ENCODE measurements at places on chromosomes 6 and 20.

DNA sequence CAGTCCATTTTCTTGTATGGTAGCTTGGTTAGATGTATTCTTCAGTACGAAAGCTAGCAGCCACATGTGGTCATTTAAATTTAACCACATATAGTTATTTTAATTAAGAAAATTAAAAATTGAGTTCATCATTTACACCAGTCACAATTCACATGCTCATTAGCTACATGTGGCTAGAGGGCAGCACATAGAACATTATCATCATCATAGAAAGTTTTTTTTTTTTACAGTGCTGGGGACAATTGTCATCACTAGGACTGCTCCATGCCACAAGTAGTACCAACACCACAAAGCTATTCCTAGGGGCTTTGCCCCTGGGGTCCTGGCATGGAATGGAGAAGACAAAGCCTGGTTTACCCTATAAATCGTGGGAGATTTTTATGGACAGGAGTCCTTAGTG, 30.5 kb downstream of the PLCB4 start:
- no peak for DNase-seq

- no peak for DNase-seq
These were observed 18.0 kb downstream of the BAG2 start for GRCh38 chr6:57190140-57190539.

DNA sequence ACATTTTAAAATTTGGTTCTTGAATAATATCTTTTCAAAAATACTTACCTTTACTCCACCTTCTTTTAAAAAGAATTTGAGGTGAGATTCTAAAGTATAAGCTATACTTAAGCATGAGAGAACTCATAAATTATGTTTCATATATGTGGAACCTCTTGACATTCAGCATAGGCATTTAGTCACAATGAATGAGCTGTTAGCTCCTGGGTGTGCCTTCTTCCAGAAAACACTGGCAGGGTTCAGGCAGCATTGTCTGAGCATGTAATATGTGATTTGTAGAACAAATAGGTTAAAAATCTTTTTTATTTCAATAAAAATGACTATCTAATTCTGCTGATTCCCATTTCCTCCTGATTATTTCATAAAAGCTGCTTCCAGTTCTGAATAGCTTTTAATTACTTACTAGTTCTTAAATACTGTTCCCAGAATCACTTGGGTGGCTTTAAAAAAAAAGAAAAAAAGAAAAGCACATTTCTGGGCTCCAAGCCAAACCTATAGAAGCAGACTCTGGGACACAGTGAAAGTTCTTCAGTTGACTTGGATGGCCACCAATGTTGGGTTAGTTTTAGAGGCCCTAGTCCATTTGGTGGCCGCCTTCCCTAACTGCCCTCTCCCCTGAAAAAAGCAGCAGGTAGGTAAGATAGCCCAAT, 20.2 kb downstream of the RNF8 start:
- DNase-seq, result no peak

DNA sequence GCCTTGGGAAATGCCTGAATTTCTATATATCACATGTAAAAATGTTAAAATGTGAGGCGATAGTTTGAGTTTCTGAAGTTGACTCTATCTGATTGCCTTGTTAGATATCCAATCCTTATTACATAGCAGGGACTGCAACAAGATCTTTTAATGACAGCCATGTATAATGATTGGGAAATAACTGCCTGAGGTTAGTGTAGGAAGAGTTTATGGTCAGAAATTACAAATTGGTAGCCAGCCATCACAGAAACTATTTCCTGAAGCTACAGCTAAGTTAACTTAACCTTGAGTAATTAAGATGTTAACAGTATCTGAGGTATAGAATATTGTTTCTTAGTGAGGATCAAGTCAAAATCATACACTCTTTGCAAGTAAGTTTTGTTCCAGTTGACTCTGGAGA, 41.0 kb downstream of the AKIRIN2 start:
- no peak for DNase-seq

GRCh38 chr6:132268209-132268608, 133.1 kb downstream of the MOXD1 start:
- DNase-seq, result no peak

GRCh38 chr6:151384151-151384550, 7.2 kb downstream of the ZBTB2 start:
- no peak for DNase-seq

All from activated effector memory CD4-positive, alpha-beta T cell treated with Interleukin-2 at 50 U/mL for 16 hours (primary cell).